Smooth muscle cell of the umbilical artery (primary cell): ENCODE measurements at places on chromosomes 4 and X. TPM values are rescaled to one million over a fixed set of nuclear protein-coding genes. Genes with fewer than 3 reads are reported as not detected.

SLC6A14 gene
- total RNA-seq, result not detected in 2 replicates

IL2 gene
- total RNA-seq, result not detected in 2 replicates

PGM2 gene
- 21.1 and 44.7 TPM in 2 replicates for total RNA-seq

RHOH gene
- under 0.01 TPM in 1 of 2 replicates, not detected in the other for total RNA-seq

S100P gene
- total RNA-seq, result not detected in 2 replicates

TNIP2 gene
- total RNA-seq, result 38.0 and 45.7 TPM in 2 replicates

CENPE gene
- 2.1 and 16.6 TPM in 2 replicates for total RNA-seq

NIPAL1 gene
- total RNA-seq, result 0.59 and 2.7 TPM in 2 replicates

ATOH1 gene
- not detected in 2 replicates for total RNA-seq
